Panc1 (cell line): ENCODE measurements at places on chromosomes 7 and 10. TPM values are rescaled to one million over a fixed set of nuclear protein-coding genes. Genes with fewer than 3 reads are reported as not detected.

- H3K27me3 ChIP-seq, result no peaks in the 10 kb centered on the region
- no peak overlapping the region for H3K4me3 ChIP-seq
- H3K4me1 ChIP-seq, result no peaks in the 10 kb centered on the region
- DNase-seq, result peak; percentile 66
Measured at GRCh38 chr7:24812305-24812945, 55.2 kb upstream of the GSDME start.

Gene TMEM140
- 3.2 TPM for total RNA-seq

Gene GNGT1
- not detected for total RNA-seq

DNA sequence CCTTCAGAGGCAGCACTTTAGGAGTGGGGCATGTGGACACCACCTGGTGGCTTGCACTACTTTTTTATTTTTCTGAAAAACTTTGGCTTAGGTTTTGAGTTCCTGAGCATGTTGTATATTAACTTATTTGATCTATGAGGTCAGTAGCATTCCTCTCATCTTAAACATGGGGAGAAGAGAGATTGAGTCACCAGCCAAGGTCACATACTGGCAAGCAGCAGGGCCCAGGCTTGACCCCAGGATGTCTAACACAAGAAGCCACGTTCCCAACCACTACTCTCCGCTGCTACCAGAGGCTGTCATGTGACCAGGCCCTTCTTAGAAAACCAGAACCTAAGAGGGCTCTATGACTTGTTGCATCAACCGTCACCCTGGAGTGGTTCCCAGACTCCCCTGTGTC, 210.3 kb upstream of the GPR26 start:
- no peaks in the 10 kb centered on the region for H3K4me1 ChIP-seq
- H3K4me3 ChIP-seq, result no peak overlapping the region
- no peaks in the 10 kb centered on the region for H3K36me3 ChIP-seq

Gene CTAGE8
- total RNA-seq, result 5.2 TPM

GRCh38 chr10:52951824-52952223, 179.2 kb upstream of the MBL2 start:
- H3K4me1 ChIP-seq, result no peaks in the 10 kb centered on the region
- H3K27ac ChIP-seq, result no peak overlapping the region
- no peak overlapping the region for H3K4me3 ChIP-seq

GRCh38 chr7:38550836-38551235, 80.3 kb downstream of the AMPH start:
- peaks cover 5% of the 10 kb centered on the region; the same call in 1 of the 2 replicates for H3K27me3 ChIP-seq
- no peaks in the 10 kb centered on the region for H3K4me1 ChIP-seq
- no peak for DNase-seq
- H3K27ac ChIP-seq, result no peak overlapping the region

DNA sequence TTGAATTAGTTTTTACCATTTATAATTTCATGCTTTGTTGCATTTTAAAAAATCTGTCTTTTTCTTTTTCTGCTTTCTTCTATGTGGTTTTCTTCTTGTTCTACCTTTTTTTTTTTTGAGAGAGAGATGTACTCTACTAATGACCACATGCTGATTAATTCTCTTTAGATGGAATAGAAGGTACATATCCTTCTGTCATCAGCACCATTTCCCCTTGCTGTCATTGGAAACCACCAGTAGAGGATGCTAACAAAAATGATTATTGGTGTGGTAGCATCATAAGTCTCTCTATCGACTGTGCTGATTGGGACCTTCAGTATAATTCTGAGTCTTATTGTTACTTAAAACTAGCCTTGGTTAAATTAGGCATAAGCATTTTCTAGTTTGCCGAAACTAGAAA, 3.6 kb downstream of the ZEB1 start:
- H3K27ac ChIP-seq, result no peak overlapping the region
- no peaks in the 10 kb centered on the region for H3K36me3 ChIP-seq
- no peaks in the 10 kb centered on the region for H3K27me3 ChIP-seq
- no peak overlapping the region for H3K4me3 ChIP-seq
- peaks cover 17% of the 10 kb centered on the region for H3K4me1 ChIP-seq

GRCh38 chr7:158261362-158262235, 326.0 kb downstream of the PTPRN2 start:
- DNase-seq, result no peak
- H3K36me3 ChIP-seq, result no peaks in the 10 kb centered on the region; the same call in 1 of the 2 replicates
- no peaks in the 10 kb centered on the region for H3K4me1 ChIP-seq
- no peak overlapping the region for H3K27ac ChIP-seq

DNA sequence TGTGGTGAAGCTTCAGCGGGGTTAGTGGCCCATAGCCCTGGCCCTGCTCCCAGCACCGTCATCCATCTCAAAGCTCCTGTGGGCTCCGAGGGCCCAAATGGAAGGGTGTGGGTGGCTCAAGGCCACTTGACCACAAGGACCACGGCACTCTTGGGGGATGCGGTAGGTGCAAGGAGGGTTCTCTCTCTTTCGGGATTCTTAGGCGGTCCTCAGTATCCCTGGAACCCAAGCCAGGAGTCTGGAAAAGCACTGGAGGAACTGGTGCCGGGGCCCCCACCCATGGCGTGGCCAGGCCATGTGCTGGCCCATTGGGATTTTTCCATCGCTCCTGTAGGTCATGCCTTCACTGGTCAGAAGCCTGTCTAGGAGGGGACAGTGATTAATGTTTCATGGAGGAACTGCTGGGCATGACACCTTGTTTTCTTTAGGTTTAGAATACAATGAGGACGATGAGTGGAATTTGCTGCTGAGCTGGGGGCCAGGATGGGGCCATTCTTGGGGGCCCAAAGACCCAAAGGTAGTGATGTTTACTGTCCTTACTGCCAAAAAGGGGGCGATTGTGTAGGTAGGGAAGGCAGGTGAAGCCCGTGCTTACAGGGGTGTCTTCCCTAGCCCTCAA, 16.7 kb downstream of the AQP1 start:
- no peak overlapping the region for H3K4me3 ChIP-seq
- no peak overlapping the region for H3K27ac ChIP-seq
- no peaks in the 10 kb centered on the region for H3K4me1 ChIP-seq
- no peak for DNase-seq

GRCh38 chr10:73577788-73578187, 13.4 kb downstream of the USP54 start:
- no peak overlapping the region for H3K27ac ChIP-seq
- no peak for DNase-seq
- H3K27me3 ChIP-seq, result no peaks in the 10 kb centered on the region
- H3K36me3 ChIP-seq, result no peaks in the 10 kb centered on the region

DNA sequence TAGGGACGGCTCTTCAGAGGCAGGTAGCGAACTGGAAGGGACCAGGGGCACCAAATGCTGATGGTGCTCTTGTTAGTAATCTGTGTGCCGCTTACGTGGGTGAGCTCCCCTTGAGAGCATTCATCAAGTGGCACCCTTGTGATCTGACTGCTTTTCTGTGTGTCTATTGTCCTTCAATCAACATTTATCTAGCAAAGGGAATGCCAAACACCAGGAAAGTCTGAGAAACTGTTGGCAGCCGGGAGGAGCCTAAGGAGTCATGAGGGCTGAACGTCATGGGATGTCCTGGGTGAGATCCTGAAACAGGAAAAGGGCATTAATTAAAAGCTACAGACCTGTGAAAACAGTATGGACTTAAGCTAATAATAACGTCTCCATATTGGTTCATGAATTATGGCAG, 733.1 kb downstream of the TYW1 start:
- no peaks in the 10 kb centered on the region for H3K36me3 ChIP-seq
- no peak overlapping the region for H3K4me3 ChIP-seq
- no peak overlapping the region for H3K27ac ChIP-seq
- DNase-seq, result no peak
- no peaks in the 10 kb centered on the region for H3K4me1 ChIP-seq
- no peaks in the 10 kb centered on the region for H3K27me3 ChIP-seq

DNA sequence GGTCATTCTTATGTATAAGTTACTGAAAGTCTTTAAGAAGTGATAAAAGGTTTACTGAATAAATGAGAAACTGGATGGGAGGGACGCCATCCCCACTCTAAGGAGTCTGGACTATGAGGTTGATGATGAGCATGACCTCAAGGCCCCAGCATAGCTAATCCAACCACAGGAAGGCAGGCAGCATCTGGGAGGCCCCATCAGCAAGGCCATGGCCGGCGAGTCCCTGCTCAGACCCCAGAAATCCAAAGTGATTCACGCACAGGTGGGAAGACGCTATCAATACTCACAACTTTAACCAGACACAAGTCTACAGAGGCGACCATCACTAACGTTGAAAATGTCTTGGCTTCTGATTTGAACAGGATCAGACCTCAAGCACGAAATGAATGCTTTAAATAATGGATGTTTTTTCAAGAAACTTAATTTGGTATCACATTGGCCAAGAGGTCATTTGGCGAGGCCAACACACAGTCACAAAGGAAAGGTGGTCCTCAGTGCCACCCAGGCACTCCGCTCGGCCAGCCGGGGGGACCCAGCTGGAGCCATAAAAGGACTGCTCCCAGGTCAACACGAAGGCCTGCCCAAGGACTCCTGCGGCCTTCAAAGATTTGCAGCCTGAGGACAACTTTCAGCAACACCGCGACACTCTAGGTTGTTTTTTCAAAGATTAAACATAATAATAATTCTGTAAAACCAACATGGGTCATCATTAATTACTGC, 228.5 kb downstream of the PTPRN2 start:
- no peak for DNase-seq
- H3K4me3 ChIP-seq, result no peak overlapping the region
- no peaks in the 10 kb centered on the region for H3K4me1 ChIP-seq
- no peak overlapping the region for H3K27ac ChIP-seq
- H3K27me3 ChIP-seq, result peaks cover 10% of the 10 kb centered on the region

Gene PVRIG
- not detected for total RNA-seq

DNA sequence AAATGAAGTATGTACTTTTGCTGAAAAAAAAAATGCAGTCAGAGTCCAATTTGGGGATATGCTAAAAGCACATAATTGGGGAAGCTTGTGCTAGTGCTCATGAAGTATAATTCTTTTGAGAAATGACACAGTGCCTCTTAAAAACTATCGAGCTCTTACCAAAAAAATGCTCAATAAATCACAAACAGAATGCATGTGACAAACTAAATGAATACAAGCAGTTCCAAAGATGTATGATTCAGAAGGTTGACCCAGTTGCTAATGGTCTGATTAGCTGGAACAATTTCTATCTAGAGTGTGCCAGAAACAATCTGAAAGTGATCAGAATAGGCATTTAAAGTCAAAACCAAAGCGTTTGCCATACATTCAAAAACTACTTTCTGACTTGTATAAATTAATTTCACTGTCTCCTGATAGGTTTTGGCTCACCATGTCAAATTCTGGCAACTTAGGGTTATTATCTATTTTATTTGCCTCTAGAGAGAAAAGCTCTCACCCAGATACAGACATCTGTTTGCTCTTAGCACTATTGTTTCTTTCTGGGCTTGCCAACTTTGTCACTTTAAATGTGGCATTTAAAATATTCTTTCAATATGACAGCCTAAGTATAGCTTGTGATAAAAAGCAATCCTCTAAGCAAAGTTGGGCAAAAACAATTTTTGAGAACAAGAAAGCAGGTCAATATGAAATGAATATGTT, 114.7 kb upstream of the AHR start:
- no peak overlapping the region for H3K27ac ChIP-seq
- no peaks in the 10 kb centered on the region for H3K27me3 ChIP-seq
- no peak overlapping the region for H3K4me3 ChIP-seq
- no peaks in the 10 kb centered on the region for H3K36me3 ChIP-seq
- no peaks in the 10 kb centered on the region for H3K4me1 ChIP-seq
- DNase-seq, result no peak

Gene BCCIP
- 123 TPM for total RNA-seq

GRCh38 chr7:36601601-36602000, 122.7 kb downstream of the AOAH start:
- H3K27ac ChIP-seq, result peak overlapping the region; percentile 8; the same call in 1 of the 2 replicates
- no peak for DNase-seq
- H3K27me3 ChIP-seq, result no peaks in the 10 kb centered on the region
- no peak overlapping the region for H3K4me3 ChIP-seq
- H3K4me1 ChIP-seq, result peaks cover 10% of the 10 kb centered on the region; the same call in 1 of the 2 replicates

Gene BAIAP2L1
- 120 TPM for total RNA-seq
